ENCODE measurements at places on chromosomes 13 and 19.

DNA sequence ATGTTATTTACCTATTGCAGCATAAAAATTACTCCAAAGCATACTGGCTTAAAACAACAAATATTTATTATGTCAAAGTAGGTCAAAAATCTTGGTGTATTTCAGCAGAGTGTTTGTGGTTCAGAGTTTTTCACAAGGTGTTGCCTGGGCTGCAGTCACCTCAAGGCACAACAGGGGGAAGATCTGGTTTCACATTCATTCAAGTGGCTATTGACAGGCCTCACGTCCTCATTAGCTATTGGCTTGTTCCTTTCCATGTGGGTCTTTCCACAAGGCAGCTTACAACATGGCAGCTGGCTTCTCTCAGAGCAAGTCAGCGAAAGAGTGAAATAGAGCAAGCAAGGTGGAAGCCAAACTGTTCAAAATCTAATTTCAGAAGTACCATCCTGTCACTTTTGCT, 602.9 kb downstream of the OLFM4 start:
- DNase-seq: no peak

DNA sequence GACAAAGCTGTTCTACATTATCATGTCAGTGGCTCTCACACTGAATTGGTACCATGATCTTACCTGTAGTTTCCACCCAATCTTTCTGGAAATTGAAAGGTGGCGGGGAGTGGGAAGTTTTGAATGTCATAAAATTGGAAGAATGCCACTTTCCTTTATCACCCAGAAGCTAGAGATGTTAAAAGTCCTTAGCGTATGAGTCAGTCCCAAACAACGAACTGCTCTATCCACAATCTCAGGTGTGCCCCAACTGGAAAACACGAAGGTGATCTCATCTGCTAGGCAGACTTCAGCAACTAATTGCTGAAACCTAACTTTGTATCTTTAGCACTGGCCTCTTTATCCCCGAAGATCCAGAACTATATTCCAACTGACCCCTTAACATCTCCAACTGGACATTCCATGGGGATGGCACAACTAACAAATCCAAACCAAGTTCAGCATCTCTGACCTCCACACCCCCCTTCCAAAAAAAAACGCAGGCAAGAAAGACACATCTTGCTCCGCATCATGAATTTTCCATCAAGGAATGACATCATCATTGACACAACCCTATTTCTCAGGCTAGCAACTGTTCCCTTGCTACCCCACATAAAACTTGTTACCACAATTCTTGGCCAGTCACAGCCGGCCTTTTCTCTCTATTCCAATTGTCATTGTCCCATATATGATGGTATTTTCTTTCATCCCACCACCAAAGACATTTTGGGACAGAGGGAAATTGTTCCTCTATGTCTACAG, 175.4 kb downstream of the KLF12 start:
- DNase-seq: no peak

DNA sequence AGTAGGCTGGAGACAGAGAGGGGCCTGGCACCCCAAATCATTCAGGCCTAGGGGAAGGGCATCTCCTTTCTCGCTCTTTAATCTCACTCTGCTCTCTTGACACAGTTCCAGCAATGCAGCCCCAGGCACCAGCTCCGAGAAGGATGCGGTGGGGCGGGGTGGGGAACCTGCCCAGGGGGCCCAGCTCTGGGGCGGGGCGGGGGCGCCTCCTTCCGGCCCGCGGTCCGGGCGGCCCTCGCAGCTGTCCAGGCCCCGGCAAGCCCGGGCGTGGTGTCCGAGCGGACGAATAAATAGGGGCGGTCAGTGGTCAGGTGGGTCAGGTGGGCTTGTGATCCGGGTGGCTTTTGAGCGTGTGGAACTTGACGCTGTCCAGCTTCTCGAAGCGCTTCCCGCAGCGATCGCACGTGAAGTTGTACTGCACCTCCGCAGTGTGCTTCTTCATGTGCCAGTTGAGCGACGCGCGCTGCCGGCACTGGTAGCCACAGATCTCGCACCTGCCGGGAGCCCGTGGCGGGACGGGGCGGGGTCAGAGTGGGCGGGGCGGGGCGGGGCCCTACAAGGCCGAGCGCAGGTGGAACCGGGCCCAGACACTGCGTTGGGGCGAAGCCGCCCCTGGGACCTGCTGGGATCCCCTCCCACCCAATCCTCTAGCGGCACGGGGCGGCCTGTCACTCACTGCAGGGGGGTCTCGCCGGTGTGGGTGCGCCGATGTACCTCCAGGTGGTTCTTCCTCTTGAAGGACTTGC, 2.7 kb upstream of the ELAVL3 start:
- DNase-seq: no peak

- DNase-seq: no peak
Measured at GRCh38 chr19:8461891-8462290, 17.1 kb downstream of the HNRNPM start.

DNA sequence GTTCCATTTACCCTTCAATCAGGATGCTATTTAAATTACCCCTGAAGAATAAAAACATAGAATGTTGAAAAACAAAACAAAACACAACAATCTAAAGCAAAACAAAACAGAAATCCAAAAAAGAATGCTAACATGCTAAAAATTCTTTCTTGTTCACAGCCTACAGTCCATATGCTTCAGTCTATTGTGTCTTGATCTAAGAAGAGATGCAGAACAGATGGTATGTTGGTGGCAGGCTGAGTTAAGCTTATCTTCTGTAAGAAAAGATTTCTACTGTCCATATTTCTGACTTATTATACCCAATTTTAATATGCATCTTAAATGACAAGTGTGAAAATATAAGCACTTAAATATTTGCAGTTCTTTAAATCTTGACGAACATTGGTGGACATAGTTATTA, 356.1 kb upstream of the SLITRK1 start:
- DNase-seq: no peak

GRCh38 chr13:100824366-100824765, 149.8 kb upstream of the TMTC4 start:
- DNase-seq: no peak

DNA sequence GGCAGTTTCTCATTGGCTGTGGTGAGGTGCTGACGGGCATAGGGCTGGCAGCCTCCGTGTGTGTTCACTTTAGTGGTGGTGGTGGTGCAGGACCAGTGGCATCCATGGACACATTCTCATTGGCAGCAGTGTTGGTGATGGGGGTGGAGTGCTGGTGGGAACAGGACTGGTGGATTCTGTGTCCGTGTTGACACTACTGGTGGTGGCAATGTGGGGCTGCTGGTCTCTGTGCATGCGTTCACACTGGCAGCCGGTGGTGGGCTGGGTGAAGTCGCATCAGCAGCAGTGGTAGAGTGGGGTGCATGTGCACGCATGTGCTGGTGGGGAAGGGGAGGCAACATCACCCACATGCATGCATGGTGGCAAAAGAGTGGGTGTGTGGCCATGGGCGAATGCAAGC, 1471.4 kb upstream of the PCDH20 start:
- DNase-seq: no peak

DNA sequence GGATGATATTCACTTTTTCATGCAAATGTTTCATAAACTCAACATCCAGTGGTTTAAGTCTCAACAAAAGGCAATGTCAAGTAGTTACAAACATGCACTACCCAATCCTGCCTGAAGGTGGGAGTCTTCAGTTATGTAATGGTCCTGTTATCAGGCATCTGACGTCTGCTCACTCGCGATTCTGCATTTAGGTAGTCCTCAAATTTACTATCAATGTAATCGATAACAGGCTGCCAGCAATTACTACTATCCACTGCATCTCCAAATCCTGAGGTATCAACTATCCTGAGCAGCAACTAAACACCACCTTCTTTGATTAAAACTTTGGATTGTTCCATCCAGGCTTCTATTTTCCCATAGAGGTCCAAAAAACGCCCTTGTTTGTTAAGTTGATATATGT, 51.2 kb downstream of the NLRP12 start:
- no peak for DNase-seq

DNA sequence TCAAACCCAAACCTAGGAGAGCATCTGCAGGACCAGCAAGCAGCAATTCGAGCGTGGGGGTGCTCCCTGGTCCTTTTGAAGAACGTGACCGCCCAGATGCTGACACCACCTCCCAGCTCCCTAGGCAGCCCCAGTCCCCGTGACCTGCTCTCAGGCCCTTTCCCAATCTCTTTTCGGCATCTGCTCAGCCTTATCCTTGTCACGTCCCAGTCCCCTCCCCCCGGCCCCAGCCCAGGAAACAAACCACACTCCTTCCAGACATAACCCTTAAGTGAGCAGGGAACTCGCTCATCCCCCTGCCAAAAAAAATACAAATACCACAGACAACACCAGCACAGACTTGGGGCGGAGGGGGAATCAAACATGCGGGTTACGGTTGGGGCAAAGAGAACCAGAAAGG, 3.3 kb downstream of the MLLT1 start:
- no peak for DNase-seq

DNA sequence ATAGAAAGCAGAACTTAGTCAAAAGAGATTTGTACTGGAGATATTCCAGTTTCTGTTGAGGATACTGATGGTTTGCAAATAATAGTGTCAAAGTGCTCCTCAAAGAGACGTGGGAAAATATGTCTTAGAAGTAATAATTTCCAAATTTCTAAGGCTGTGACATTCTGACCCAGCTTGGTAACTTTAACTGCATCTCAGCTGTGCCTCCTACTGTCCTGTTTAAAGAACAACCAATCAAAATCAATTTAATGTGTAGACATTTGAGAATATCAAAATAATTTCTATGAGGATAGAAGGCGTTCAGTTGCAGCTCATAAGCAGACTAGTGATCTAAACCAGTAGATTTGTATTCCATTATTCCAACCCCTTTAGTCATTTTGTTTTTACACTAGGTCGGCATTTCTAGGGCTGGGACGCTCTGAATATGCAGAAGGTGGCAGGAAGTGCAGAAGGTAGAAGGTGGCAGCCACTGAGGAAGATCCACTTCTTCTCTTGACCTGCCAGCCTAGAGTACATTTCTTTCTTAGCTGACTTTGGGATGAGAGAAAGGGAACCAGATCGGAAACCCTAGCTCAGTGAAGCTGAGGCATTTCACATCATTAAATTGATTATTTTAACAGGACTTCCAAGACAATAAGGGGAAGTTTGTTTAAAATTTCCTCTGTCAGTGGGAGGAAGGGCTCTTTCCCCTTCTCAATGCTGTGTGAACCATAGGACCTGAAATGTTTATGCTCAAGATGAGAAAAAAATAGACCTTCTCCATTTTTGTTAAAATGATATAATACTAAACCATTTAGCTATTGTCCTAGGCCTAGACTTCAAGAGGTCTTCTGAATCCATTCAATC, 67.5 kb downstream of the COL4A1 start:
- DNase-seq: no peak

Measured in stimulated activated CD8-positive, alpha-beta memory T cell treated with anti-CD3 and anti-CD28 coated beads, Interleukin-7, amount 100 ng/mL, for 4 hours (primary cell).